ENCODE measurements at places on chromosomes 7 and 10. TPM values are rescaled to one million over a fixed set of nuclear protein-coding genes. Genes with fewer than 3 reads are reported as not detected.

DNA sequence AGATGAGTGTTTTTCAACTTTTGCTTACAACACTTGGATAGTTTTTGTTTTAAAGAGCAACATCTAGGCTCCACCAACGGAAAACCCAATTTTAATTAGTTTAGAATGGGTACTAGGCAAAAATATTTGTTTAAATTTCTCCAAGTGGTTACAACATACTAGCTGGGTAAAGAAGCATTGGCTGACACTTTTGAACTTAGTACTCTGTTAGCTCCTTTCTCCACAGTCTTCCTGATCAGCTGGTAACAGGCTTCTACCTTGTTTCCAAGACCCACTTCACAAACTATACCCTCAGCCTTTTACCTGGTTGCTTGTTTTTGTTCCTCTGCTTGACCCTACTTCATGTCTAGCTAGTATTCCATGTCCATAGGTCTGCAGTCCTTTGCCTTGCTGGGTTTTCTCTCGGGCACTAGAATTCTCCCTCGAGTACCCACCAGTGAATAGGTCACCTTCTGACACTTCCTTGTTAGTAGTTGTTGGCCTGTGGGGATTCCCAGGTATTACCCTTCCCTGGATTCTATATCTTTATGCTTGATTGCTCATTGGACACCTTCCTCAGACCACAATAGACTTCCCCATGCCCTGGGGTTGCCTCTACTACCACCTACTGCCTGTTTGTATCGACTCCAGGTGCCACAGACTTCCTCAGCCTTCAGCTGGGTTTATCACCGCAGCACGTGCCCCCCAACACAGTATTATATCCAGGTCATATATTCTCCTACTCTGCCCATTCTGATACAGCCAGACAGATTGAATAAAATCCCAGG is 42.0 kb downstream of the PRPS1L1 start:
- DNase-seq, result no peak

Gene RSPH10B
- not detected for total RNA-seq

- no peak for DNase-seq
Observed at GRCh38 chr10:102657984-102658724, 13.9 kb downstream of the TRIM8 start.

Gene OR6B1
- not detected for total RNA-seq

Gene C10orf105
- not detected for total RNA-seq

Gene BAIAP2L1
- 4.2 TPM for total RNA-seq

DNA sequence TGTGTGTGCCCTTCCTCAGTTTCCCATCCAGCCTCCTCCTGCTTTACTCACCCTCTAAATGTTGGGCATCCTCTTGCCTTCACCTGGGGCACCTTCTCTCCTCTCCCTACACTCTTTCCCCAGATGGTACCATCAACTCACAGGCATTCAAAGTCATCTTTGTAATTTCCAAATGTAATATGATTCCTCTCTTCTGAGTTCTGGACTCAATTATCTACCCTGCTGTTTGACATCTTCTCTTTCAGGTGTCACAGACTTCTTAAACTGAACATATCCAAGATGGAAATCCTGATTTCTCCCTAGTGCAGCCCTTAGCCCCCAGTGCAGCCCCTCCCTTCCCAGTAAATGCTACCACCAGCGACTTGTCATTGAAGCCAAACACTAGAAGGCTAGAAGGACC is 422.8 kb downstream of the KCNMA1 start:
- DNase-seq, result no peak

GRCh38 chr7:85890244-85890811 is 703.5 kb upstream of the SEMA3D start:
- peak; percentile 69 for DNase-seq

Gene VTI1A
- total RNA-seq, result 27.2 TPM

DNA sequence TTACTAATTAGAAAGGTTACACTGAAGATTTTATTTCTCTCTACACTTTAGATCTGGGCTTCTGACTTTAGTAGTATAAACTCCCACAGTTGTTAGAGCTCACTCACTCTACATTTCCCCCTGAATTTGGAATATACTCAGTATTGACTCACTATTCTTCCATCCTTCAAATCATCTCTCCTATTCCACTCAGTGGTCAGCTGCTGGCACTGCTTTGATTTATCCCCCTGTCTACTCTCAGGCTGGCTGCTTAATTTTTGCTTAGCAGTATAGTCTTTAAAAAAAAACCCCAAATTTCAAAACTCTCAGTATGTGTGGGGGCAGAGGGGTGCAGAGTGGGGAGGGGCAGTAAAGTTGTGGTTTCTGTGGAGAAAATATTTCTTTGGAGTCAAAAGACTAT is 68.9 kb downstream of the CDK6 start:
- DNase-seq, result peak; percentile 64

Gene MUC3A
- total RNA-seq, result not detected

DNA sequence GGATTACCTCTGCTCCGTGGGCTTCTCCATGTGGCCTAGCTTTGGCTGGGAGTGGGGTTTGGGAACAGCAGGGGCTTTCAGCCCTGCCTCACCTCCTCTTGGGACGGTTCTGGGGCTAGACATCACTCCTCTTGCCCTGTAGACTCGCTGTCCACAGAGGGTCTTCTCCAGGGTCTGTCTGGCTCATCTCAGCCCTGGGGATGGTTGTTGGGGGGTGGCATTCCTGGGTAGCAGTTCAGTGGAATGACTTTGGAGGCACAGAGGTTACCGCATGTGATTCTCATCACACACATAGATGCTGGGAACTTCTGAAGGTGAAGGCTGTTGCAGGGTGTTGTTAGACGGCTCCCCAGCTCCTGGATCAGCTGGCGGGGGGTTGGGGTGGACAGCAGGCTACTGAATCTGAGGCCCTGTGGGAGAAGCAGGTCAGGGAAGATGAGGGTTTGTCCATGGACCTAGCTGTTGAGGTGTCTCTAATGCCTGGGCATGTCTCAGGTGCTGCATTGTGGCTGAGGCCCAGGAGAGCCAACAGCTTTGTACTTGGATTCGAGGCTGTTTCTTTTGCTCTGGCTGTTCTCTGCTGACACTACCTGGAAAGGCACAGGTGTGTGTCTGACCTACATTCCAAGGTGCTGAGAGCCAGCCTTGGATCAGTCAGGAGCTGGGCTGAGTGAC is 23.8 kb downstream of the RAMP3 start:
- no peak for DNase-seq

DNA sequence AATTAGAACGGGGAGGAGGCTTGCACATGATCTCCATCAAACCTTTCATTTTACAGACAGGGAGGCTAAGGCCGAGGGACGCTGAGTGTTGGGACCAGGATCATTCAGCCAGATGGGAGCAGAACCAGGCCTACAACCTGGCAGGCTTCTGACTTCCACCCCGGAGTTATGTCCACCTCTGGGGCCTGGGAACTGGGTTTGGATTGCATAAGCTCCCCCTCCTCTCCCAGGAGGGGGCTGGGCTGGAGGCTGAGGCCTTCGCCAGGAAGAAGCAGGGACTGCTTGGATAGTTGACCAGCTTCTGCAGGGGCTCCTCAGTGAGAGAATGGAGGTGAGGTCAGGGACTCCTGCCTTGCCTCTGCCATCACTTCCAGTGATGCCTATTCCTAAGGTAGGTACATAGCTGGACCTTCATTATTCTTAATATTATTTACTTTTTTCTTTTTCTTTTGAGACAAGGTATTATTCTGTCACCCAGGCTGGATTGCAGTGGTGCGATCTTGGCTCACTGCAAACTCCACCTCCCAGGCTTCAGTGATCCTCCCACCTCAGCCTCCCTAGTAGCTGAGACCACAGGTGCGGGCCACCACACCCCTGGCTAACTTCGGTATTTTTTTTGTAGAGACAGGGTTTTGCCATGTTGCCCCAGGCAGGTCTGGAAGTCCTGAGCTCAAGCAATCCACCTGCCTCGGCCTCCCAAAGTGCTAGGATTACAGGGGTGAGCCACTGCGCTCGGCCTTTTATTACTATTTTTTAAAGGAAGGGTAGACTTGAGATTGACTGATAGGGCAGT is 1.3 kb downstream of the SNX10 start:
- DNase-seq, result no peak

- DNase-seq, result peak; percentile 54
Observed at GRCh38 chr10:126880926-126881325, 24.3 kb upstream of the DOCK1 start.

Measured in GM23248 (cell line).